Activated naive CD4-positive, alpha-beta T cell treated with Interleukin-2 at 50 U/mL for 16 hours (primary cell): ENCODE measurements at places on chromosomes 5 and 9.

DNA sequence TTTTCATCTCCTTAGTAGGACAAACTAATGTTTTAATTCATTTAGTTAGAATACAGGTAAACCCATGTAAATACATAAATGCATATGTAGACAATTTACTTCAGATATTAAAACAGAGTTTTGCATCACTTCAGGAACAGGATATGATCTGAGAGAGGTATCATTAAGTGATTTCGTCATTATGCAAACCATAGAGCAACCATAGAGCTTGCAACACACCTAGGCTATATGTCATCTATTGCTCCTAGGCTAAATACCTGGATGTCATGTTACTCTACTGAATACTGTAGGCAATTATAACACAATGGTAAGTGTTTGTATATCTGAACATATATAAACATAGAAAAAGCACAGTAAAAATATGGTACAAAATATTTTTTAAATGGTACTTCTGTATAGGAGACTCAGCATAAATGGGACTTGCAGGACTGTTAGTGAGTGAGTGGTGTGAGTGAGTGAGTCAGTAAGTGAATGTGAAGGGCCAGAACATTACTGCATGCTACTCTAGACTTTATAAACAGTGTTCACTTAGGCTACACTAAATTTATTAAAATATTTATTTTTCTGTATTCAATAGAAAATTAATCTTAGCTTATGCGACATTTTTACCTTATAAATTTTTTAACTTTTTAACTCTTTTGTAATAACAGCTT is 1377.5 kb upstream of the CDH9 start:
- DNase-seq, result no peak

GRCh38 chr9:131661568-131662288 is 78.1 kb downstream of the RAPGEF1 start:
- peak; percentile 81 for DNase-seq

DNA sequence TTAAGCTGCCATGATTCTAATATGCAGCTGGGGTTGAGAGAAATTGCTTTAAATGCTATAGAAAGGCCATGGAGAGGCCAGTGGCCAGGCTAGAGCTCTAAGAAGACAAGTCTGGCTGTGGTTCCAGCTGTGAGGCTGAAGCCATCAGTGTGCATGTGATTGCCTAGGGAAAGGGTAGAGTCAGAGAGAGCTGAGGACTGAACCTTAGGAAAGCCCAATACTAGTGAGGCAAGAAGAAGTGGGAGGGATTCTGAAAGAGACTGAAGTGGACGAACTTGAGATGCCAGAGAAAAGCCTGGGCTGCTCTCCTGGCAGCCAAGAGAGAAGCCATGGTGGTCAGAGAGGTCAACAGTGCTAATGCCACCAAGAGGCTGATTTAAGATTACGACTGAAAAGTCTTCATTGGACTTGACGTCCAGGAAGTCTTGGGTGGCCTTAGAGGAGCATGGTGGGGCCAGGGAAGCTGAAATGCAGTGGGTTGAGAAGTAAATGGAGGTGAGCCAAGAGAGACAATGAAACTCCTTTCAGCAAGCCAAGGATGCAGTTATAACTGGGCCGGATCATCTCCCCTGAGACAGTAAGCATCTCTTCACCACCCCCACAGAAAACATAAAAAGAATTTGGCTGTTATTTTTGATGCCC is 133.2 kb downstream of the TMEM174 start:
- no peak for DNase-seq

- no peak for DNase-seq
Observed at GRCh38 chr9:115115924-115116323, 2.0 kb downstream of the TNC start.

GRCh38 chr5:76207120-76207519 is 123.9 kb downstream of the SV2C start:
- no peak for DNase-seq
